ENCODE measurements at places on chromosomes 16 and 17.

GRCh38 chr16:69566240-69566980, 644 bp downstream of the NFAT5 start:
- no peaks in the 10 kb centered on the region for H3K36me3 ChIP-seq
- H3K4me3 ChIP-seq, result peak overlapping the region; percentile 69
- peak overlapping the region; percentile 99 for H3K27ac ChIP-seq
- no peaks in the 10 kb centered on the region for H3K27me3 ChIP-seq
- no peak for DNase-seq
- peaks cover 7% of the 10 kb centered on the region for H3K4me1 ChIP-seq

- no peaks in the 10 kb centered on the region for H3K36me3 ChIP-seq
- H3K27ac ChIP-seq, result no peak overlapping the region
- H3K4me3 ChIP-seq, result no peak overlapping the region
- no peaks in the 10 kb centered on the region for H3K27me3 ChIP-seq
- DNase-seq, result peak; percentile 39
Observed at GRCh38 chr17:73492125-73492820, 152.0 kb downstream of the SDK2 start.

DNA sequence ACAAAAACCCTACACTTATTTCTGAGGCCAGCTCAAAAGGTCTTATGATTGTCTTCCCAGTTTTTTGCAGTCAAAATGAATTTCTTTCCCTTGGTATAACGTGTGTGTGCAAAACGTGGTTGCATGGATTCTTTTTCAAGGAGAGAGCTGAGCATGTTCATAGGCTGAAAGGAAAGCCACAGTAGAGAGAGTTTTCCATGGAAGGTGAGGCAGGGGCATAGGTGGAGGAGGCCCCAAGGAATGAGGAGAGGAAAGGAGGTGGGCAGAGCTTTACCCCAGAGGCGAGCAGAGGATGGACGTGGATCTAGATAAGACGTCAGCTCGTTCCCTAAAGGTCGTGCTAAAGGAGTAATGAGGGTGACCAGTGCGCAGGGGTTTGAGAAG, 22.8 kb downstream of the TRPV2 start:
- no peak for DNase-seq
- H3K27me3 ChIP-seq, result no peaks in the 10 kb centered on the region
- peak overlapping the region; percentile 91 for H3K4me3 ChIP-seq
- peak overlapping the region; percentile 92 for H3K27ac ChIP-seq
- H3K4me1 ChIP-seq, result peaks cover 3% of the 10 kb centered on the region

DNA sequence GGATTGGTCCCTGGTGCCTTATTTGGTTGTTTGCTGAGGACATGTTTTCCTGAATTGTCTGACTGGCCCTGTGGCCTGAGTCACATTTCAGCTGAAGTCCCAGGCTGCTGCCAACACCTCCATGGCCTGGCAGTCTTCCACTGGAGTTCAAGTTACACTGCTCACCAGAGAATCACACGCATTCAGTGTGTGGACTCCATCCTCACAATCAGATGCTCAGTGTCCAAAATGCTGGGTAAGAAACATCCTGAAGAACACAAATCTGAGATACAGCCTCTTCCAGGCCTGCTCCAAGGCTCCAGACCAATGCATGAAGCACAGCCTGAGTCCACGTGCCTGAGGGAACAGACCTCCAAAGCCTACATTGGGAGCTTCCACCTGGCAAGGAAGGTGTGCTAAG, 19.2 kb downstream of the CD300LB start:
- no peaks in the 10 kb centered on the region for H3K27me3 ChIP-seq
- no peaks in the 10 kb centered on the region for H3K4me1 ChIP-seq
- H3K36me3 ChIP-seq, result no peaks in the 10 kb centered on the region
- no peak for DNase-seq
- no peak overlapping the region for H3K4me3 ChIP-seq

- peak; percentile 83 for DNase-seq
- H3K4me1 ChIP-seq, result peaks cover 1% of the 10 kb centered on the region
- H3K27ac ChIP-seq, result no peak within 1 kb of the TSS
- no peaks in the 10 kb centered on the region for H3K36me3 ChIP-seq
- no peak within 1 kb of the TSS for H3K4me3 ChIP-seq
Observed at GRCh38 chr17:29622337-29623282, at the start of gene CORO6. Gene CORO6, minus strand, starts transcription at chr17:29622912. Its CDS starts 1,491 bp downstream, at chr17:29621421.

DNA sequence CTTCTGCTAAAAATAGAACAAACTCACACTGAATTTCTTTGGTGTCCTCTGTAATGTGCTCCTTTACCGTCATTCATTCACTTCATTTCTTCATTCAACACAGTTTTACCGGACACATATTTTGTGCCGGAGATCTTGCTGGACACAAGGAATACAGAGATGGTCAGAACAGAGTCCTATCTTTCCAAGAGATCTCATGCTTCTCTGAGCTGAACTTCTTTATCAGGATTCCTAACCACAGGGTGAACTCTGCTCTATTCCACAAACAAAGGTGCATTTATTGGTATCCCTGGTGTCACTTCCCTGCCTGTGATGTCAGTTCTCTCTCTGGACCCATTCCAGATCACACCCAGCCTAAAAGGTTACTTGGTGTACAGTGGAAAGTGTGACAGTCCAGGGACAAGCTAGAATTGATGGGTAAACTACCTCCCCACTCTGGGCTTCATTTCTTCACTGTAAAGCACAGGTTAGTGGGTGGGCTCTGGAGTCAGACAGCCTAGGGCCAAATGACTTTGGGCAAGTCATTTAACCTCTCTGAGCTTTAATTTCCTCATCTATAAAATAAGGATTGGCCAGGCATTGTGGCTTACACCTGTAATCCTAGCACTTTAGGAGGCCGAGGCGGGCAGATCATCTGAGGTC, 4.2 kb downstream of the IFI35 start:
- no peak overlapping the region for H3K27ac ChIP-seq
- DNase-seq, result no peak
- no peaks in the 10 kb centered on the region for H3K27me3 ChIP-seq
- H3K4me3 ChIP-seq, result no peak overlapping the region

DNA sequence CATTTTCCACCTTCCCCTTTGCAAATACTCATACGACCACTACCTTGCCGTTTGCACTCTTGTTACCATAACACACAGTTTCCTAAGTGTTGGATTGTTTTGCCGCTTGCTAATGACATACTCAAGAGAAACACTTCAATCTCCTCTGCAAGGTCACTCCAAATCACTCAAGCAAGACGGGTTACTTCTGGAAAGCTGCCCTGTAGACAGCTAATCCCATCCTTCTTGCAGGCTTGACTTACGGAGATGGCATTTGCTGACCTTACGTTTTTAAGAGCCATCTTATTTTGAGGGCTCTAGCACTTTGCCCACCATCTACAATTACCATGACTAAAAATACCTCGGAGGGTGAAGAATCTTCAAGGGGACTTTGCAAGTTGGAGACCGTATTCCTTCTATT, 46.2 kb downstream of the MYH3 start:
- H3K4me1 ChIP-seq, result no peaks in the 10 kb centered on the region
- H3K27me3 ChIP-seq, result no peaks in the 10 kb centered on the region
- DNase-seq, result no peak
- H3K4me3 ChIP-seq, result no peak overlapping the region
- no peaks in the 10 kb centered on the region for H3K36me3 ChIP-seq

DNA sequence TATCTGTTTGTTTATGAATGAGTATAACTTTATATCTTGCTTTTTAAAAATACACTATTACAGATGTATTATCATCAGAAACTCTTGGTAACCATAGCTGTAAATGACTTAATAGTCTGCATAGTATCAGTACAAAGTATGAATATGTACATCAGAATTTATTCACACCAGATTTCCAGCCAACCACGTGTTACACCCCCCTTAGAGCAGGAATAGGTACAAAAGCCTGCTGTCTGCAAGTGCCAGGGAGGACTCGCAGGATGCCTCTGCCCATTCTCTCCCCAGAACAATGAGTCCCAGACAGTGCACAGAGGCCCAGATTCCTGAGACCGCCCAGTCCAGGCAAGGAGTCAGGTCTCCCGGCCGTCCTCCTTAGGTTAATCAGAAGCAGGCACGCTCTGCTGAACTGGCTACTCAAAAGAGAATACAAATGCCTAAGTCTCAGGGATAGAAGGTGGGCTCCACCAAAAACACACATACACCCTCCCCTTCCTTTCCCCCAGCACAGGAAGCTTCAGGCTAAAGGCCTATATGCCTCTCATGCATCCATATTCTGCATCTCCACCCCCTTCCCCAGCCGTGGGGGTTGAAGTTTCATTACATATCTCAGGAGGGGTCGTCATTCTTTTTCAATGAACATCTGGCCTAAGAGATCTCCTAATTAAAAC, 159.1 kb upstream of the CDH11 start:
- no peaks in the 10 kb centered on the region for H3K4me1 ChIP-seq
- DNase-seq, result peak; percentile 46
- H3K36me3 ChIP-seq, result no peaks in the 10 kb centered on the region

DNA sequence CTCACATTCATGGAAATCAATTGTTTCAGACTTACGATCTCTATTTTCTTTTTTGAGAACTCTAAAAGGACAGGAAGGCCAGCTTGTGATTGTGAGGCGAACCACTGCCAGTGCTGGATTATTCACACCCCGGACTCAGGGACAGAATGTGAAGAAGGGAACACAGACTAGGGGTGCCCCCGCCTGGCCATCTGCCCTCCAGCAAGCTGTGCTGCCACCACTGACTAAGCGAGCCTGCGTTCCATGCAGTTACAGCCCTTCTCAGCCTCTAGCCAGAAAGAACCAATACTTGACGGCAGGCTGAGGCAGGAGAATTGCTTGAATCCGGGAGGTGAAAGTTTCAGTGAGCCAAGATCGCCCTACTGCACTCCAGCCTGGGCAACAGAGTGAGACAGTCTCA, 2.8 kb downstream of the HAGH start:
- no peaks in the 10 kb centered on the region for H3K4me1 ChIP-seq
- no peak overlapping the region for H3K4me3 ChIP-seq
- peaks cover 30% of the 10 kb centered on the region for H3K36me3 ChIP-seq
- H3K27ac ChIP-seq, result no peak overlapping the region
- H3K27me3 ChIP-seq, result no peaks in the 10 kb centered on the region
- DNase-seq, result peak; percentile 30

- H3K36me3 ChIP-seq, result no peaks in the 10 kb centered on the region
- no peak overlapping the region for H3K4me3 ChIP-seq
- DNase-seq, result no peak
- no peaks in the 10 kb centered on the region for H3K4me1 ChIP-seq
- H3K27ac ChIP-seq, result no peak overlapping the region
Observed at GRCh38 chr16:60641067-60641665, 1395.1 kb downstream of the CDH8 start.

GRCh38 chr16:12304861-12305596, 328.5 kb downstream of the SNX29 start:
- H3K4me1 ChIP-seq, result no peaks in the 10 kb centered on the region
- H3K27ac ChIP-seq, result no peak overlapping the region
- no peak for DNase-seq
- no peak overlapping the region for H3K4me3 ChIP-seq
- H3K36me3 ChIP-seq, result peaks cover 17% of the 10 kb centered on the region
- H3K27me3 ChIP-seq, result no peaks in the 10 kb centered on the region

GRCh38 chr17:31533546-31534155, 142.2 kb downstream of the RAB11FIP4 start:
- H3K27me3 ChIP-seq, result no peaks in the 10 kb centered on the region
- H3K4me1 ChIP-seq, result no peaks in the 10 kb centered on the region
- H3K36me3 ChIP-seq, result no peaks in the 10 kb centered on the region
- no peak overlapping the region for H3K4me3 ChIP-seq
- H3K27ac ChIP-seq, result no peak overlapping the region

GRCh38 chr16:18050777-18051176, 285.8 kb downstream of the NPIPA8 start:
- DNase-seq, result no peak
- no peak overlapping the region for H3K27ac ChIP-seq
- H3K36me3 ChIP-seq, result no peaks in the 10 kb centered on the region
- no peaks in the 10 kb centered on the region for H3K4me1 ChIP-seq

- no peaks in the 10 kb centered on the region for H3K27me3 ChIP-seq
- H3K4me3 ChIP-seq, result no peak overlapping the region
- no peak for DNase-seq
- H3K36me3 ChIP-seq, result no peaks in the 10 kb centered on the region
Observed at GRCh38 chr17:79332011-79332554, 257.5 kb downstream of the ENGASE start.

DNA sequence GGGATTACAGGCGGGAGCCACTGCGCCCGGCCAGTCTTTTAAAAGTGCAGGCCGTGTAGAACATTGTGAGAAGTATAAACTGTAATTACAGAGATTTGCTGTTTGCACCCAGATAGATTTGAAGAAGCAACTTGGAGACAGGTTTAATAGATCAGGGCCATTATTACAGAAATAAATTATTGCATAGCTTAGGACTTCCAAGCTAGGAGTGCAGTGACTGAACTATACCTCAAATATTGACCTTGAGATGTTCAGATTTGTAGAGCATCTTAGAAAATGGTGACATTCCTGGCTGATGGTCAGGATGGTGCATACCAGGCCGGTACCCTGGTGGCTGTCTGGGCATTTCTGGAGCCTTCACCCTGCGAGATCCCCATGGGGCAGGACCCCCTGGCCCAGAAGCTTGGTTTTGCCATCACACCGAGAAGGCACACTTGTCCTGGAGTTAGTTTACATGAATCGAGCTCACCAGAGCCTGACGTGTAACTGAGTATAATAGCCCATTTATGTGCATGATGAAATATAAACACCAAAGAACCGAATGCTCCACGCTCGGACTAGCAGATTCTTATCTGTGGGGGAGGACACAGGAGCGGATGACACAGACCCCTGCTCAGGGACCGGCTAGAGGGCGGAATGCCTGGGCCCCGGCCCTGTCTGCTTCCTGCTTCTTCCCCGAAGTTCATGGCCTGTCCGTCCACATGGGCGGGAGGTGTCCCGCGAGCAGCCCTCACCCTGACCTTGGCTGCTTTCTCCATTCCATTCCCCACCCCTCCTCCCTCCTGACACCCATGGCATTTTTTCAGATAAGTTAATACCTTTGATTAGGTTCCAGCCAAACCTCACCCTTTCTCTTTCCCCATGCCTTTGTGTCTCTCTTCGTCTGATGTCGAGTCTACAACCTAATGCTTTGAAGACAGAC, 32.1 kb downstream of the CCDC40 start:
- peaks cover 3% of the 10 kb centered on the region for H3K4me1 ChIP-seq
- peak; percentile 79 for DNase-seq
- H3K36me3 ChIP-seq, result peaks cover 2% of the 10 kb centered on the region
- no peaks in the 10 kb centered on the region for H3K27me3 ChIP-seq
- H3K4me3 ChIP-seq, result no peak overlapping the region
- peak overlapping the region; percentile 87 for H3K27ac ChIP-seq

- no peak overlapping the region for H3K4me3 ChIP-seq
- no peak for DNase-seq
- H3K4me1 ChIP-seq, result peaks cover 2% of the 10 kb centered on the region
- H3K36me3 ChIP-seq, result no peaks in the 10 kb centered on the region
- H3K27ac ChIP-seq, result no peak overlapping the region
- no peaks in the 10 kb centered on the region for H3K27me3 ChIP-seq
Observed at GRCh38 chr17:17792037-17792550, 44.7 kb downstream of the SREBF1 start.

Measured in kidney (tissue), 22 donors.